ENCODE measurements at places on chromosomes 6 and 20.

DNA sequence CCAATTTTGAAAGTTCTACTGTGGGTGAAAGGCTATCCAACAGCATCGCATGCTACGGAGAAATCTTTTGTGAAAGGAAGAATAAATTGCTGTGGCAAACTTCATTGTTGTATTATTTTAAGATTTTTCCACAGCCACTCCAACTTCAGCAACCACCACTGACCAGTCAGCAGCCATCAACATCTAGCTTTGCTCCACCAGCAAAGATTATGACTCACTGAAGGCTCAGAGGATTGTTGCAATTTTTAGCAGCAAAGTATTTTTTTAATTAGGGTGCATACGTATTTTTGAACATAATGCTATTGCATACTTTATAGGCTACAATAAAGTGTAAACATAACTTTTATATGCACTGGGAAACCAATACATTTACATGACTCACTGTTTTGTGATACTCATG lies 493.5 kb downstream of the TFAP2A start:
- no peak for DNase-seq

- peak; percentile 93 for DNase-seq
Measured at GRCh38 chr6:136822376-136823127, at the start of gene PEX7. Gene PEX7 (plus strand): TSS chr6:136822592. CDS start chr6:136822666, 74 bp downstream.

GRCh38 chr6:89948876-89949275 lies 54.6 kb downstream of the GJA10 start:
- no peak for DNase-seq

DNA sequence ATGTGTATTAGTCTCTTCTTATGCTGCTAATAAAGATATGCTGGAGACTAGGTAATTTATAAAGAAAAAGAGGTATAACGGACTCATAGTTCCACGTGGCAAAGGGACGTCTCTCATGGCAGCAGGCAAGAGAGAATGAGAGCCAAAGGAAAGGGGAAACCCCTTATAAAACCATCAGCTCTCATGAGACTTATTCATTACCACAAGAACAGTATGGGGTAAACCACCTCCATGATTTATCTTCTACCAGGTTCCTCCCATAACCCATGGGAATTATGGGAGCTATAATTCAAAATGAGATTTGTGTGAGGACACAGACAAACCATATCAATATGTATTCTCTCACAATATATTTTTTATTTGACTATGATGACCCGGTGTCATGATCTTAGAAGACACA lies 109.1 kb downstream of the UTRN start:
- DNase-seq = no peak

- no peak for DNase-seq
Measured at GRCh38 chr6:18632670-18633410, 245.7 kb downstream of the RNF144B start.

GRCh38 chr20:44070139-44070900 lies 116.7 kb downstream of the JPH2 start:
- DNase-seq = no peak

DNA sequence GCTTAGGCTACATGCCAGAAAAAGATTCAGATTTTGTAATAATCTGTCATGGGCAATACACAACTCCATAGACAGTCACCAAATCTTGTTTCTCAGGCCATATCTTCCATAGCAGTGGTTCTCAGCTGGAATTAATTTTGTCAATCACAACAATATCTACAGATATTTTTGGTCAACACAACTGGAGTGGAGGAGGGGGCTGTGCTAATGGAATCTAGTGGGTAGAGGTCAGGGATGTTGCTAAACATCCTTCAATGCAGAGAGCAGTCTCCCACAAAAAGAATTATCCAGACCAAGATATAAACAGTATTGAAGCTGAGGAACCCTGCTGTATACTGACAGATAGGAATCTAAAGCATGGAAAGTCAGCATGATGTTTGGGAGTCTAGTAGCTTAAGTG lies 174.6 kb downstream of the UBE3D start:
- DNase-seq = no peak

DNA sequence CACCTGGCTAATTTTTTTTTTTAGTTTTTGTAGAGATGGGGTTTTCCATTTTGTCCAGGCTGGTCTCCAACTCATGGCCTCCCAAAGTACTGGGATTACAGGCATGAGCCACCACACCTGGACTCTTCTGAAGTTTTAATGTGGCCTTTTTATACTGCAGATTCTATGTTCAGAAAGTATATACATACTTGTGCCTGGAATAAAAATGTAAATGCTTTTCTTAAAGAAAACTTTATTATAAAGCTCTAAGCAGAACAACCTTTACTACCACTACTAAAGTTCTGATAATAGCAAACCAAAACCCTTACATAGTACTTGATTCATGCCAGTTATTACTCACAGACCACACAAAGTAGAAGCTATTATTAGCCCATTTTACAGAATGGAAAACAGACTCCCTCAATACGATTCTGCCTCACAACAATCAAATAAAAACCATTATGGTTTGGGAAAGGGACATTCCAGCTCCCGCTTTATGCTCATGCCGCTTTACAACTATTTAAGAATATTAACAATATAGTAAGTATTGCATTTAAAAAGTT lies 5.3 kb downstream of the PHIP start:
- DNase-seq = no peak

DNA sequence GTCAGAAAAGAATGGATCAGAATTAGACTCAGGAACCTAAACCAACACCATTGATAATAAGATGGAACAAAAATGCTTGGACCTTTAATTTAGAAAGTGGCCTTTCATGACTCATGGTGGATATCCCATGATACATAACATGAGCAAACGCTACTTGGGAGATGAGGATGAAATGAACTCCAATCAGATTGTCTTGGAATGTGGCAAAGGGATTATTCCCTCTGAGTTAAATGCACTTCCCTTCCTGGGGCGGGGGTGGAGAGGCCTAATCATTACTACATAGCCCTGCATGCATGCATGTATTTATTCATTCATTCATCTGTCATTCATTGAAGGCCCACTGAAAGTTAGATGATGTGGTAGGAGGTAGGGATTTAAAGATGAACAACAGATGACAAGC lies 174.0 kb downstream of the AIG1 start:
- DNase-seq = no peak

All from trophoblast cell (in vitro differentiated cells and primary cell).